Motor neuron (in vitro differentiated cells): ENCODE measurements at places on chromosomes 7 and 10. TPM values are rescaled to one million over a fixed set of nuclear protein-coding genes. Genes with fewer than 3 reads are reported as not detected.
A peak's percentile ranks its signal among the peaks of the same experiment; 100 is the strongest.

GRCh38 chr10:88702848-88703597 lies 3.0 kb upstream of the LIPK start:
- ATAC-seq, result no peak

GRCh38 chr10:42952931-42953683 lies 123.8 kb upstream of the RET start:
- ATAC-seq, result no peak

DNA sequence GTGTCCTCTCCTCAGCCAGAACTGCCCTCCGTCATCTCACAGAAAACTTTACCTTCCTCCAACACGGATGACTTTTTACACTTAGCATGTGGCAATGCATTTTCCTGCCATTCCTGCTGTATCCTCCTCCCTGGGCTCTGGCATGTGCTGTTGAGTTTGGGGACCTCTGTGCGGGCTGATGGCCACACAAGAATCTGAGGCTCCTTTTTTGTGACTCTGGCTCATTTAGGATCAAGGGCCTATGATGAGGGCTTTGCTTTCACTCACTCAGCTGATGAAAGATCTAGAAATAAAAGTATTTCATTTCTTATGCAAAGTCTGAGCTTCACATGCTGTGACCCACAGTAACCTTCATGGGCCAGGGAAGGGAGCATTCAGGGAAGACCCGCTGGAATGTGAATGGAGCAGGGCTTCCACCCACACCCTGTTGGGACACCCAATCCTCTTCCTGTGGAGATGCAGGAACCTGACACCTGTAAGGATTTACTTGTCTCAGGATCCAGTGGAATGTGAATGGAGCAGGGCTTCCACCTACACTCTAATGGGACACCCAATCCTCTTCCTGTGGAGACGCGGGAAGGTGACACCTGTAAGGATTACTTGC lies 500.3 kb upstream of the MKI67 start:
- no peak for ATAC-seq

DNA sequence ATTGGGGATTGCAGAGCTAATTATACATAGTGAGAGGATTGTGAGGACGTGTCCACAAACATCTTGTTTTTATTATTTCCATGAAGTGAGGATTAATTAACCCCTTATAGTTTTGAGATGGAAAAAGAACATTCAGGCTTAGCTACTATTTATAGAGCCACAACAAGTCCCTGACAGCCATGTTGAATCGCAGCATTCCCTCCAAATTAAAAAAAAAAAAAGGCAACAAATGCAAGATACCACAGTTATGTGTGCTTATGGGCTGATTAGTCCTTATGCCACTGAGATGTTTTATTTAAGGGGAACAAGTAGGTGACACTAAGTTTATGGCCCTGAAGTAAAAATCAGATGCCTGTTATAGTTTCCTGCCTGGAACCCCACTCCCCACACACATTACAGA lies 350.3 kb downstream of the GPAM start:
- no peak for ATAC-seq

DNA sequence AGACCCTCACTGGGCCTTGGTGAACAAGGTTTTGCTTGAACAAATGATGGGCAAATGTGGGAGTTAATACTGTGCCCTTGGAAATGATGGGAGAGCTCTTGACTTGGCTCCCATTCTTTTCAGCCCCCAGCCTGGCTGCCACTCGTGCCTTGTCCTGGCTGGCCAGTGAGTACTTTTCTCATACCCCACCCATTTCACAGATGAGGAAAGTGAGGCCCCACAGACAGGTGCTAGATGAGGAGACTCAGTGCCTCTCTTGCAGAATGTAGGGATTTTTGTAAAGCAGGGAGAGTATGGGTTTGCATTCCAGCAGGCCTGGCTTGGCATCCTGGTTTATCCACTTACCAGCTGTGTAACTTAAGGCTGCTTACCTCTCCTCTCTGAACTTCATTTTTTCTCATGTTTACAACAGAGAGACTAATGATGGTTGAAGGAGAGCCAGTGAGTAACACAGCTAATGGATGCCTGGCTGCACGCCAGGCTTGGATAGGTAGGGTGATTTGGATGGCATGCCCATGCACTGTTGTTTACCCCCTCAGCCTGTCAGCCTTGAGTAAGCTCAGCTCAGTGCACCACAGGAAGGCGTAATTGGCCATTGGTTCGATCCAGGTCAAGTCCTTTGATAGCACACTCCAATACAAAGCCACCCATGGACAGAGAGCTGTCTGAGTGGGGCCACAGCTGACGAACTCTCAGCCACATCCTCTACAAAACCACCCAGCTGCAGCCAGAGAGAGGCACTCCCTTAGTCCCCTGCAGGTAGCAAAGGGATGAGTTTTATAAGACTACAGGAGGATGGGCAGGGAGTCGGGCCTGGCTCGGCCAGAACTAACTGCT lies 436.8 kb downstream of the RPS24 start:
- no peak for ATAC-seq

- ATAC-seq, result no peak
Observed at GRCh38 chr10:132684164-132684891, 101.6 kb downstream of the NKX6-2 start.

DNA sequence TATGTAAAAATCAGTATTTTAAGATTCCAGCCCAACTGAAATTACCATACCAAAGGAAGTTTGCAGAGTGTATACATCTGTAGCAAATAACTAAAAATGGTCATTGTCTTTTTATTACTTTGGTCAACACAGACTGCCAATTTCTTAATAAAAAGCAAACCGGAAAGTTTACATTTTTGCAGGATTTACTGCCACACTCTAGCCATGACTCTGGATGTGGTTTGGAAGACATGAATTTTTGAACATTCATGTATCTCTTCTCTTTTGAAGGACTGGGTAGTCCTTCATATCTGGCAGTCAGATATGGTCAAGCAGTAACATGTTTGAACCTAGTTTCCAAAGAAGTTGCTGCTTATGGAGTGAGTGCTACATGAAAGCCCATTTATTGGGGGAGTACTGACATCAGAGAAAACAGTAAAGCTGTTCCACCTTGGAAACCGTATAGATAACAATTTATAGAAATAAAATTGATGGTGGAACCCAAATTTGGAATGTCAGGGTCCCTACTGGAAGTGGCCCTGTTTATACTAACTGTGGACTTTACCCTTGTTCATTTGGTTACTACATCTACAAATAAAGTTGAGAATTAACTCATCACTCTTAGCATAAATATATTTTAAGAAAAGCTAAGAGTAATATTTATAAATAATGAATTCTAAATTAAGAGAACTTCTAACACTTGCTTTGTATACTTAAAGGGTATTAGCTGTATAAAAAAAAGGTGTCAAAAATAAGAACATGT lies 84.6 kb downstream of the ZMYND11 start:
- no peak for ATAC-seq

DNA sequence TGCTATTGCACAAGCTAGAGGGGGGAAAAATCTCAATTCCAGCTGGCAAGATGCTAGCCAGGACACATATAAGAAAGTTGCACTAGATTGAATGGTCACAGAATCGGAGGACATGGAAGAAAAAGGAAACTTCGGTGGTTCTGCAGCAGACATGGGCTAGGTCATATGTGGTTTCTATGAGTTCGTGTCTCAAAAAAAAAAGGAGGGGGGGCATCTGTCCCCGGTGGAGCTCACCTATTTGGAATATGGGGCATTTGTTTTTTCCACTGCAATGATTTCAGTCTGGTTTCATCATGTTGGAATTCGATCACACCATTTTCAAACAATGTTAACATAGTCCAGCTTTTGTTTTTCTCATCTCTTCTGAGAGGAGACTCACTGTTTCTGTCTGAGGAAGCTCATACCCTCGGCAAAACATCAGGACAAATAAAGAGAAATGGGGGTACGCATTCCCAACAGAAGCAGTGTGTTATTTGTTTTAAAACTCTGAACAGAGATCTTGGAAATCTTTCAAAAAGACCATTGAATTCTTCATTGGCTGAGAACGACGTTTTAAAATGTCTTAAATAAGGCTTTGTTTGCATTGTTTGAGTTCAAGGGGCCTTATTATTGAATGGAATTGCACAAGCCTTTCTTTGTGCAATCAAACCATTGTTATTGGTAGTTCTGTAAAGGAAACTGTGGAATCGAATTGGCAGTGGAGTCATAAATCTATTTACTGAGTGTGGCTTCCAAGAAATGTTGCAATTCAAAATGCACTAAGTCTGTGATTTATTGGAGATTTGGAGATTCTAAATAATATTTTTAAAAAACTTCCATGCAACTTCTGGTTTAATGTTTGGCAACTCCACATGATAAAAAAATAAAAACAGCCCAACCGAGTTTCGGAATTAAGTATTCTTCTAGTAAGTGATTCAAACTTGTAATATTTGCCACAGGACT lies 173.2 kb downstream of the RTKN2 start:
- ATAC-seq, result peak; percentile 68

DNA sequence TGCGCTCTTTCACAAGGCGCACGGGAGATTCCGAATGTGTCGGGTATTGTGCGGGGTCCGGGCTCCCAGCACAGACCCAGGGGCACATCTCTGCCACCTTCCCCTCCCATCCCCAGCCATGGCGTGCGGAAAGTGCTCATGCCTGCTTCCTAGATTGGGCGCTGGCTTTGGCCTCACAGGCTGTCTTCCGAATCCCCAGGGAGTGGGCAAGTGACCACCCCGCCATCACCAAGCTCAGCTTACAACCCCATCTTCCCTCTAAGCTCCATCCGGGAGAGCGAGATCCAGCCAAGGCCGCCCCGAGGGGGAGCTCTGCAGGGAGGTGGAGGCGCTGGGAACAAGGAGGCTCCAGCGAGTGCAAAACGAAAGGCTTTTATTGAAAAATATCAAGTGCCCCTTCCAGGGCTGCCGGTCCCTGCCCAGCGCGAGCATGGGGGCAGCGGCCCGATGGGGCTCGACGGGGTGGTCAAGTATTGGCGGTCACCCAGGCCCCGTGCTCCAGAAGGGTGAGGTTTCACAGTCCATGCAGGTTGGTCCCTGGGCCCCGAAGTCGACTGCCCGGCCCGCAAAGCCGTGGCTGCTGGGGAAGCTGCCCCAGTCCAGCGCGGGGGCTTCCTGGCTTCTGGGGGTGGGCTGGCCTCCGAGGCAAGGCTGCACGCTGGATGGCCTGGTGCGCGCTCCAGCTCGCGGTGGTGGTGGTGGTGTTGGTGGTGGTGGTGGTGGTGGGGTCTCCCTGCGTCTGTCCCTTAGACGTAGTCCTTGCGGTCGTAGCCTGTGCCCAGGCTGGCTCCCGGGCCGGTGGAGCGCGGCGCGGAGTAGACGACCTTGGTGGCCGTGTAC lies 1.2 kb downstream of the CLDN3 start:
- ATAC-seq, result no peak

DNA sequence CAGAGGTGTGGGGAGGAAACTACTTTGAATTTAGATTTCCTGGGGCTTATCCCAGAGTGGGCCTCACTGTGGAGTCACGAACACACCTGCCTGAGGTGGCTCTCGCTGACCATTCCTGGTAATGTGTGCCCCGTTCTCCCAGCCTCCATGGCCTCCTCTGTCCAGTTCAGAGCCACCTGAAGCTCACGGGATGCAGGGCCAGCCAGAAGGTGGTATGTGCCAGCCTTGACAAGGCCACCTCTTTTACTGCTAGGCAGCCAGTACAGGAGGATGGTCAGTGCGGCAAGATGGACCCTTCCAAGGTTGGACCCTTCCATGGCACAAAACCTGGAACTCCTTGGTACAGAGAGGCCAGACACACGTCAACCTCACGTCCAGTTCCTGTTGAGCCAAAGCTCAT lies 210.3 kb downstream of the DNAJB6 start:
- no peak for ATAC-seq

DNA sequence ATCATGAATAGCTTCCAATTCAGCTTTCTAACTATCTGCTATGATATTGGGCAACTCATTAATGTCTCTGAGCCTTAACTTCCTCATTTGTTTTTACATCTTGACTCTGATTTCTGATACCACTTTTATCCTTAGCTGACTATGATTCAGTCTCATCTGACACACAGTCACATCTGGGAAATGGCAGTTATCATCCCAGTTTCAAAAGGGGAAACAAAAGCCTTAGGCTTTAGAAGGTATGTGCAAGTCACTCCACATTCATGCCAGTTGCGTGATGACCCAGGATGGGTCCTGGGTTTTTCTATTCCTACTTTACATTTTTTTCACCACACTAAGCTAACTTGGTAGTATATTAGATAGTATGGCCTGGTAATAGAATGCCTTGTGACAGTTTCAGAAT lies 12.7 kb downstream of the SCIN start:
- ATAC-seq, result no peak

- peak; percentile 4 for ATAC-seq
Observed at GRCh38 chr7:64559206-64559605, 3.7 kb downstream of the ZNF680 start.

GRCh38 chr10:105494944-105495343 lies 853.9 kb downstream of the SORCS3 start:
- no peak for ATAC-seq

- ATAC-seq, result no peak
Observed at GRCh38 chr7:23136216-23136615, 30.6 kb downstream of the KLHL7 start.

DNA sequence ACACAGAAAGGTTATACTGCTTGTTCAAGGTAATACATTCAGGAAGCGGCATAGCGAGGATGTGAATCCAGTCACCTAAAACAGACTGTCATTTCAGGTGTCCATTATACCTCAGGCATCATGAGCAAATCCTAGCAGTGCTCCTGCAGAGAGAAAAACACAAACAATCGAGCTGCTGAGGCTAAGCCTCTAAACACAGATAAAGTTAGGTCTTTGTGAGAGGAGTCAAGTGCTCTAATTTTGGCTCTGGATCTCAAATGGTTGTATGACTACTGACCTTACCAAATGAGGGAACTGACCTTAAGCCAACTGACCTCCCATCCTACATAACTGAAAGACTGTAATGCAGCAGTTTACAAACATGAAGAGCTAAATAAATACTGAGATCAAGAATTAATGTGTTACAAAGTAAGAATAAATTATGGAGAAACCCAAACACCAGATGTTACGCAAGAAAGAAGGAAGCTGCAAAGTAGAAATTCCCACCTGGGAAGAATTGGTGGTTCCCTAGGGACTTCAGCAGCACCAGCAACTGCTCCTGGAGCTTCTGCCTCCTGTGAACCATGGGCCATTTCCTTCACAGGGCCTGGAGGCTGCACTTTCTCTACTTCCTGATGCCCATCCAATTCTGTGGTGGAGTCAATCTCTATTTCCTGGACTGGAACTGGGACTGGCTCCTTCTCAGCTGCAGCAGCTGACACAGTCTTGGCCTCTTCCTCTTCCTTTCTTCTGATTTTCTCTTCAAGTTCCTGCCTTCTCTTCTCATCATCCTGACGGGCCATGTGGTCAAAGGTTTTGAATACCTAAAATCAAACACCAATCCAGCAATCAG lies 5.8 kb downstream of the NUDCD3 start:
- ATAC-seq, result no peak

- no peak for ATAC-seq
Observed at GRCh38 chr7:134315679-134316538, 821 bp downstream of the SLC35B4 start.

- no peak for ATAC-seq
Observed at GRCh38 chr10:70090951-70091350, 38.3 kb downstream of the MACROH2A2 start.

GRCh38 chr7:158957921-158958491 lies 101.6 kb downstream of the DYNC2I1 start:
- ATAC-seq, result peak; percentile 53

GRCh38 chr7:135800560-135800959 lies 51.9 kb upstream of the FAM180A start:
- no peak for ATAC-seq

Gene DNAJC9
- total RNA-seq, result 22.4 and 27.1 TPM in 2 replicates

Gene COL17A1
- 0.43 and 0.44 TPM in 2 replicates for total RNA-seq

Gene SPAM1
- 0.13 TPM in 1 of 2 replicates, not detected in the other for total RNA-seq

Gene MYO1G
- total RNA-seq, result 0.06 and 0.11 TPM in 2 replicates

Gene DNAH11
- 2.0 and 4.2 TPM in 2 replicates for total RNA-seq

Gene OR6B1
- 0.38 and 0.49 TPM in 2 replicates for total RNA-seq

Gene MKI67
- 0.86 and 1.6 TPM in 2 replicates for total RNA-seq

Gene PCLO
- 64.5 and 72.3 TPM in 2 replicates for total RNA-seq

Gene CRTAC1
- total RNA-seq, result not detected in 2 replicates

Gene HMX2
- 0.14 and 0.19 TPM in 2 replicates for total RNA-seq
